ENCODE measurements at places on chromosomes 7 and 10. TPM values are rescaled to one million over a fixed set of nuclear protein-coding genes. Genes with fewer than 3 reads are reported as not detected.

FOXI2 gene
- not detected for total RNA-seq

C10orf67 gene
- total RNA-seq, result not detected

MMRN2 gene
- total RNA-seq, result 1.8 TPM

SRRT gene
- total RNA-seq, result 355 TPM

HSPB1 gene
- total RNA-seq, result 38.0 TPM

GBX1 gene
- not detected for total RNA-seq

NRCAM gene
- total RNA-seq, result 3.4 TPM

HYAL4 gene
- 0.14 TPM for total RNA-seq

CLRN3 gene
- not detected for total RNA-seq

CWF19L1 gene
- total RNA-seq, result 60.1 TPM

NUTM2E gene
- 1.6 TPM for total RNA-seq

DNA sequence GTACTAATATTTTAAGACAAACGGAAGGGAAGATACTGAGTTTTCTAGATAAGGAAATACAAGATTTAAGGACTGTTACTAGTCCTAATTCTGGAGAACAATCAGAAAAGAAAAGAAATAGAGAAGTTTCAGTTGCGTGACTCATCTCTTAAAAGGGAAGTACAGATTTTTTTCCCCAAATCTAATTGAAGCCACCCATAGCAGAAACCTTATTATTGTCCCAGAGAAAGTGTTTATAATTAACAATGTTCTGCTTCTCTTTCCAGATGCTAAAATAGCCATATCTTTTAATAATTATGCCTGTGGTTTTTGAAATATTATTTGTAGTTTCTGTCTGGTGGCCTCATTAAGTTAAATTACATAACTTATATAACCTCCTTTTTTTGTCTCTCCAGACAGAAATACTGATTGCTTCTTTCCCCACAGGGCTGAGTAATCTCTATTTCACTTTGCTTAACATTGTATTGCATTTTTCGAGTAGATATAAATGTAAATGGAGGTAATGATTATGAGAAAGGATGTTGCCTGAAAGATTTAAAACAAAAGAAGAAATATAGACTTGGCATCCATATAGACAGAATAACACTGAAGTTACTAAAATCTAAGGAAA, 240.7 kb upstream of the MBL2 start:
- DNase-seq, result no peak

GRCh38 chr7:18347170-18347569, 148.4 kb upstream of the HDAC9 start:
- no peak for DNase-seq

- DNase-seq, result no peak
Observed at GRCh38 chr10:116316503-116316902, 7.7 kb upstream of the CCDC172 start.

- no peak for DNase-seq
Observed at GRCh38 chr7:131122394-131122793, 205.3 kb upstream of the MKLN1 start.

- no peak for DNase-seq
Observed at GRCh38 chr7:138816650-138817049, 18.7 kb upstream of the ATP6V0A4 start.

- DNase-seq, result no peak
Observed at GRCh38 chr7:28161331-28161730, 19.3 kb downstream of the JAZF1 start.

GRCh38 chr7:40722242-40722641, 587.4 kb downstream of the SUGCT start:
- DNase-seq, result no peak

GRCh38 chr10:72270607-72271281, 3.0 kb upstream of the DDIT4 start:
- no peak for DNase-seq

GRCh38 chr10:12350167-12350872, 973 bp downstream of the CAMK1D start:
- DNase-seq, result peak; percentile 60

GRCh38 chr7:141617280-141617679, 66.1 kb downstream of the AGK start:
- DNase-seq, result no peak

GRCh38 chr7:155141562-155141961, 71.4 kb downstream of the HTR5A start:
- no peak for DNase-seq

DNA sequence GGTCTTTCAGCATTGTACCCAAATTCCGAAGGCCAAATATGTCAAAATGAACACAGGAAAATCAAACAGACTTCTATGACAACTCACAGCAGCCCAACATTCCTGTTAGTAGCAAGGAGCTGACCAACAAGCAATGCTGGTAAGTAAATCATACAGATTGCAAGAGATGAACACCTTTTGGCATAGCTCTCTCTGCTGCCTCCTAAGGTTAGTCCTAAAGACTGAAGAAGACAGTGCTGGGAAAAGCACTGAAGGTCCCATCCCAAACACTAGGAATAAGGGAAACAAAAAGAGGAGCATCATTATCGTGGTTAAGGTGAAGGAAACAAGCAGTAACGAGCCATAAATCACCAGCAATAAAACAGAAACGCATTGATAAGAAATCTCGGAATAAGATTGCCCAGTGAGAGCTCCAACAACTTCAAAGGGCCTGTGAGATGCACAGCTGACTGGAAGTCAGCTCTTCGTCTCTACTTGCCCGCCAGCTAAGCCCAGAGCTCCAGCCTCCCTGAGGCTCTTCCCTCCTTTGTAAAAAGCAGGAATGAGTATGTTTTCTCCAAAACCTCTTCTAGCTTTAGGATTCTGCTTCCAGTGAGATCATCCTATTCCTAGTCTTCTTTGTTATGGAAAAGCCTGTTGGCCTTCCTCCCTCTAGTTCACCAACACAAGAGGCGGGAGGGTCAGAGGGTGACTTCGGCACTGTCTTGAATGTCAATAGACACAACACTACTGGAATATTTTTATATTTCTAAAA, 15.3 kb downstream of the NUDT5 start:
- no peak for DNase-seq

Data from CD4-positive, alpha-beta T cell (primary cell).